ENCODE measurements at places on chromosomes 1 and 21.

DNA sequence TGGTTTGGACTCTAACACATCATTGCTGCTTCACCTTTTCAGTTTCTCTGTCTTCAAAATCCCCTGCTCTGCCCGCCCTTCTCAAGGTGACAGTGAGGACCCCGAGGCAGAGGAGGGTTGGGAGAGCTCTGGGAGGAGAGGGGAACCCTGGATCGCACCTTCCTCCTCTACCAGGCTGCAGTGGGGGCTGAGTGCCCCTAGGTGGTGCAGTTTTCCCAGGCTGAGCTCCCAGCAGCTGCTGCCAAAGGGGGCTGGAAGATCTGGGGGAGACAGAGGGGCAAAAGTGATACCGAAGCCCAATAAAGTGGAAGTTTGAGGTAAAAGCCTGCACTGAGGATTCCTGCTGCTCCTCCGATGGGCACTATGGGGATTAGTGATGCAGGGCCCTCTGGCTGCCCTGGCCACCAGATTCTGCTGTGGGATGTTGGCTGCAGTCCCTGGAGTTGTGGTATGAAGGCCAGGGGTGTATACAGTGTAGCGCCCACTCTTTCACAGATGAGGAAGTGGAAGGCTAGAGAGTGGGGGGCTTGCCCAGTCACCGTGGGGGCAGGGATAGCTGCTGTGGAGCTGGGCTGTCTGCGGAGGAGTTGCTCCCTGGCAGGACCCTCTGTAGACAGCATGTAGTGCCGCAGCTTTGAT is 40.7 kb upstream of the SCMH1 start:
- DNase-seq, result peak; percentile 18

- no peak for DNase-seq
Observed at GRCh38 chr1:209546390-209547085, 37.0 kb upstream of the CAMK1G start.

DNA sequence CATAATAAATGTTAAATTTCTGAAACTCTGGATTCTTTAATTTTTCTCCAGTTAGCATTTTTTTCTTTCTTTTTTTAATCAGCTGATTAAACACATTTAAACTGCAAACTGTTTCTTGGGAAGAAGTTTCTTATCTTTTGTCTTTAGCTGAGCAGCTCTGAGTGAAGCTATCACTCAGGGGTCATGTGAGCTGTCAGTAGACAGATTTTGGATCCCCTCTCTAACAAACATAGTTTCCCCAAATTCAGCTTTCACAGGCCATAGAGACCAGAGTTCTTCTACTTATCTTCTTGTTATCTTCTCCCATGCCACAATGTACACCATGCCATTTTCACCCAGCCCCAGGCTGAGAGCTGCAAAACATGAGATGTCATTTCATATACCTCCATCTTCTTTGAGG is 148.9 kb downstream of the CDC42BPA start:
- DNase-seq, result no peak

GRCh38 chr1:230376296-230376695 is 49.8 kb downstream of the PGBD5 start:
- no peak for DNase-seq

GRCh38 chr21:16563795-16564194 is 834.0 kb downstream of the USP25 start:
- DNase-seq, result no peak

GRCh38 chr1:94817712-94818111 is 2.4 kb upstream of the SLC44A3 start:
- DNase-seq, result no peak

GRCh38 chr1:26993237-26994019 is at the start of gene TRNP1:
TRNP1 (plus strand) TSS chr1:26993692; CDS start chr1:26993787, 95 bp downstream.
- peak; percentile 70 for DNase-seq

DNA sequence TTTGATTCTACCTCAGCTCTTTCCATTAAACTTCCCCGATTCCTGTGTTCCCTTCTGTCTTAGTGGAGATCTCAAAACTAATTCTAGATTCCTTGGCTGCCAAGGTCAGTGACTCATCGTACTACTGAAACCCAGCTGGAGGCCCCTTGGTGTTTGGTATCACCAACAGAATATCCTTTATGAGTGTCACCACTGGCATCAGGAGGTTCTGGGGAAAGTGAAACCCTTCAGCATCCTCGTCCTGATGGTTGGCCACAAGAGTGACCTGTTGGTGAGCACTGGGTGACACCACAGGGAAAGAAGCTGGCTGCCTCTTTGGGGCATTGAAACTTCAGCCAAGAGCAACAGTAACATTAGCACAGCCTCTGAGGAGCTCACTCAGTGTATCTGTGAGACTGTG is 9.6 kb downstream of the RAB42 start:
- DNase-seq, result no peak

- no peak for DNase-seq
Observed at GRCh38 chr1:67227196-67227595, 60.9 kb downstream of the IL23R start.

GRCh38 chr1:167805041-167805556 is 83.3 kb downstream of the MPZL1 start:
- no peak for DNase-seq

- DNase-seq, result no peak
Observed at GRCh38 chr21:19832551-19832950, 1165.7 kb upstream of the NCAM2 start.

DNA sequence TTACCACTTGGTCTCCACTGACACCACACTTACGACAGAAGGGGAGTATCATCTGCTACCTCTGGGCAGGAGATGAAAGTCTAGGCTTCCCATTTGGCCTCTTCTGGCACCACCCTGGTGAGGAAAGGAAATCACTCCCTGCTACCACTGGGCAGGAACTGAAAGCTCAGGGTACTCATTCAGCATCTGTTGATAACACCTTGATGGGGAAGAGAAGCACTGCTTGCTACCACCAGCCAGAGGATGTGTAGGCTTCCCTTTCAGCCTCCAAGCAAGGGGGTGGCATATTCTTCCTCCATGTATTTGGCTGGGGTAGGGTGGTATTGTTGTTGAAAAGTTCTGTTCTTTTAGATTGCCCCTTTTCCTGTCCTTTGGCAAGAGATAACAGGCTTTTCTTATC is 115.0 kb downstream of the ACBD6 start:
- DNase-seq, result no peak

DNA sequence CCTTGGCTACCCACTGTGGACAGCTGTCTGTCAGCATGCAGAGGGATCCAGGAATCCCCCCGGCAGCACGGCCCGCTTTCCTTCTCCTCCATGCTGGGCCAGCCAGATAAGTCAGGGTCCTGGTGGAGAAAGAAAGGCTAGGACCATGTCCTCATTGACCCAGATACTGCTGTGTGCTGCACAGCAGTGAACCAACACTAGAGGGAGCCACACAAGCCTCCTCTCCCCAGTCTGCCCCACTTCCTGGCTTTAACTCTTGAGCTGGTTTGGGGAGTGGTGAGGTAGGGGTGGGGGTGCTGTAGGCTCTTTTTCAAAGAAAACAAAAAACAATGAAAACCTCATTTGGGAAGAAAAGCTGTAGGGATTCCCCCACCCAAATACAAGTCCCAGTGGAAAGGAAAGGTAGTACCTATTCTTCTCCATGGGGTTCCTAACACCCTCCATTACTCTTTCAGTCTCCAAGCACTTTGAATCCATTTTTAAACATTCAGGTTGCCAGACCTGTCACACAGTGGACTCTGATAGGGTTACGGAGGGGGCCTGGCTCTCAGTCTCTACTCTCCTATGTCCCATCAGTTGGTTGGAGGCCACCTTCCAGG is 84.9 kb upstream of the CD1D start:
- no peak for DNase-seq

GRCh38 chr21:20970691-20971090 is 27.5 kb upstream of the NCAM2 start:
- DNase-seq, result no peak

- DNase-seq, result no peak
Observed at GRCh38 chr21:34844013-34844923, 175.5 kb downstream of the CLIC6 start.

GRCh38 chr21:46264046-46264689 is 21.2 kb downstream of the MCM3AP start:
- no peak for DNase-seq

GRCh38 chr1:65625528-65625927 is 167.2 kb upstream of the PDE4B start:
- no peak for DNase-seq

- no peak for DNase-seq
Observed at GRCh38 chr1:222896630-222897526, 82.0 kb downstream of the DISP1 start.

DNA sequence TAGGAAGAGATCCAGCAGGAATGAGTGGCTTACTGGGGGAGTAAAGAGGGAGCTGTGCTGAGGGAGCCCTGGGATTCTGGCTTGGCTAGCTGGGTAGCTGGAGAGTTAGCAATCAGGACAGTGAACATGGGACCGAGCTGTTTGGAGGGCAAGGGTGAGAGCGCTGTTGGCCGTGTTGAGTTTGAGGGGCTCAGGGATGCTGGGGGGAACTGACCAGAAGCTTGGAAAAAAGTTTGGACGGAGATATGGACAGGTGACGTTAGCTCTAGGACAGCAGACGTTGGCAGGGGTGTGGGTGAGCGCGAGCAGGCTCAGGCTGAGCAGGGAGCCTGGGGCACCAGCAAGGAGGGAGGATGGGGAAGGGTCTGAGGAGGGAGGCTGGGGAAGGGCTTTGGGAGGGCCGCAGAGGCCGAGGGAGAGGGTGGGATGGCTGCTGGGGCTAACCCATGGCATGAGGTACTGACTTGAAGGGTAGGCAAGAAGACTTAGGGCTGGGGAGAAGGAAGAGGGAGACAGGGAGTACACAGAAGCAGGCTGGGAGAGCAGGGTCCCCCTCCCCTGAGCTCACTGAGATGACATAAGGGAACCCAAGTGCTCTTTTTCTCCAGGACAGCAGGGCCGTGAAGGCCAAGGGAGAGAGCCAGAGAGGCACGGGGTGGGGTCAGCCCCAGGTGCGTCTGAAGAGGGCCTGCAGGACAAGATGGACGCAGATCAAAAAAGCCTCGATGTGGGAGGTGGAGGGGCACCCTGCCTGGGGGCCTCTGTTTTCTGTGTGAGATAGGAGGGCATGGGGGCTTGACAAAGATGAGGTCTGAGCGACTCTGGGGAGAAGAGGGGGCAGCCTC is 8.2 kb downstream of the SH2D2A start:
- DNase-seq, result no peak

DNA sequence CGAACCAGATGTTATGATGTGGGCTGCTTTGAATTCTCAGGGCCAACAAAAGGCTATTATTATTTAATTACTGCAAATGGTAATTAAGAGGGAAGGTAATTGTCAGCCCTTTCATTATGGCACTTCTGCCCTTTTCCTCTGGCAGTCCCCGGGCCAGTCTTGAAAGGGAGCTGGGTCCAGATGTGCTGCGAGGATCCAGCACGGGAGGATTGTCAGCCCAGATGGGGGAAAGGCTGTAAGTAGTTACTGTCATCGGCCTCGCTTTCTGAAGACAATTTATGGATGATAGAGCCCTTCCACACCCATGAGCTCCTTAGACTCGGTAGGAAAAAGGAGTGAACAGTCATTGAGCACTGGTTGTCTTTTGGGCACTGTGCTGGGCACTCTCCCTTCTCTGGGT is 8.7 kb upstream of the ZNF362 start:
- DNase-seq, result no peak

DNA sequence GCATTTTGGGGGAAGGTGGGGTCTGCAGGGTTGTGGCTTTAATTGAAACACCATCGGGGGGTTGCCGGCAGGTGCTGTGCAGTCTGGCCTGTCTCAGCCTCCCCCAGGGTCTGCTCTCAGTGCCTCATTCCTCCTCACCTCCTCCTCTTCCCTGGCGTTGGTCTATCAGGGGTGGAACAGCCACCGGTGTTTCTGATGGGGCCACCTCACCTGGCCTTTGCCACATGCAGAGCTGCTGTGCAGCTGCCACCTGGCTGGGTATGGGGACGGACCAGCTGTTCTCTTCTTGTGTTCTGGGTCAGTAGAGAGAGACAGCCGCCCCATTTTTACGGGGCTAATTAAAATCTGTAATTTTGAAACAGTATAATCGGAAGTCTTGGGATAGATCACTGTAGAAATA is 53.9 kb downstream of the SPSB1 start:
- no peak for DNase-seq

GRCh38 chr1:103129255-103129654 is 20.9 kb upstream of the COL11A1 start:
- DNase-seq, result no peak

DNA sequence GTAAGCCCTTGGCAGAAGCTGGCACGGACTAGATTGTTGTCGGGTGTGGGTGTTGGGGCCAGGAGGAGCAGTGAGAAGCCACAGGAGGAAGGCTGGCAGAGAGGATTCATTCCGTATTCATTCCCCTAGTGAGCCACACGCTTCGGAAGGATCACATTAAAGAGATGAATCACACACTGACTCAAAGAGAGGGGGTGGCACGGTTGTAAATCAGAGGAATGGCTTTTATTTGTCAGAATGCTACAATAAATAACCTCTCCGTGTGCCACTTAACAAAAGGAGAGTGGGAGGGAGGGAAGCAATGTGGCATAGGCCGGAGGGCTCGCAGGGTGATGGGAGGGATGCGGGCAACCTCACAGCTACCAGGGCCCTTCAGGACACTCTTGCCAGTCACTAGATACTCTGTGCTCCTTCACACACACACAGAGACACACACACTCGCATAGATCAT is 135.5 kb downstream of the HIVEP3 start:
- DNase-seq, result peak; percentile 53

Data from stimulated activated CD4-positive, alpha-beta T cell treated with anti-CD3 and anti-CD28 coated beads, TNF-alpha, amount 100 ng/mL, for 24 hours (primary cell).